ENCODE measurements at places on chromosomes 13 and 19.

DNA sequence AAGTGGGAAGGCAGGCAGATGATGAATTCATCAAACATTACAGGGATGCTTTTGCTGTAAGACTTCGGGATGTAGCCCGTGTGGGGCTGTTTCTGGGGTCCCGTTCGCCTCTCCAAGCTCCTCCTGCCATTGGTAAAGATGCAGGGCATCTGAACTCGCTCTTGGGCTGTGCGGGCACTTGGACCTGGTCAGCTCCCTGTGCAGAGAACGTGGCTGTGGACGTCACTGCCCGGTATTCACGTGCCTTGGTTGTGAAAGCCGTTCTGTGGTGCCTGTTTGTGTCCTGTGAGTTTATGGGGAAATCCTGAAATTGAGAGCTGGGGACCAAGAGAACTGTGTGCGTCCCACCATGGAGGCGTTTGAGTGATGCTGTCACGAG lies 5.4 kb downstream of the TFDP1 start:
- DNase-seq: no peak

DNA sequence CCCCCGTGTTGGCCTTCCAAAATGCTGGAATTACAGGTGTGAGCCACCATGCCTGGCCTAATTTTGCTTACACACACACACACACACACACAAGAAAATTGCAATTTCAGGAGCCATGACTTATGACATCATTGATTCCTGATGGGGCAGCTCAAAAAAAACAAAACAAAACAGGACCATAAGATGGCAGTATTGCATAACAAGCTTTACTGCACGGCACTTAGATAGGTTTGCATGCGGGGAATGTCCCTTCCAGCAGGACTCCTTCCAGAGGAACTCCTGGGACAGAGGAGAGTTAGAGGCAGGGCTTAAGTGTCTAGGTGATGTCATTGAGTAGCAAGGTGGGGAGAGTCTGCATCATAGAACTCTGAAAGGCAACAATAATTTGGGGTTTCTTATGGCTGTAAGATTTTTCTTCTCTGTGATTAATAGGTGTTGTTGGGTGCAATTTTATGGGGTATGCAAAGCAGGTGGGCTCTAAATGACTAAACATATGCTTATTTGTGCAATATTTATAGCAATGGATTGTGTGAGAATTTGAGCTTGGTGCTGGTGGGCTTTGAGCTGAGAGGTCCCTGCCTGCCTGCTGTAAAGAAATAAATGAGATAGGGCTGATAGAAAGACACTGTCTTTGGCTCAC lies 9.0 kb upstream of the ACSBG2 start:
- no peak for DNase-seq

GRCh38 chr13:99968521-99969452 lies 2.8 kb downstream of the ZIC5 start:
- no peak for DNase-seq

- DNase-seq: no peak
Measured at GRCh38 chr19:45496349-45496953, 396 bp downstream of the RTN2 start.

All from stimulated activated CD4-positive, alpha-beta T cell treated with anti-CD3 and anti-CD28 coated beads, TNF-alpha, amount 100 ng/mL, for 1 hour (primary cell).